ENCODE measurements at places on chromosomes 16 and 17. TPM values are rescaled to one million over a fixed set of nuclear protein-coding genes. Genes with fewer than 3 reads are reported as not detected.

DNA sequence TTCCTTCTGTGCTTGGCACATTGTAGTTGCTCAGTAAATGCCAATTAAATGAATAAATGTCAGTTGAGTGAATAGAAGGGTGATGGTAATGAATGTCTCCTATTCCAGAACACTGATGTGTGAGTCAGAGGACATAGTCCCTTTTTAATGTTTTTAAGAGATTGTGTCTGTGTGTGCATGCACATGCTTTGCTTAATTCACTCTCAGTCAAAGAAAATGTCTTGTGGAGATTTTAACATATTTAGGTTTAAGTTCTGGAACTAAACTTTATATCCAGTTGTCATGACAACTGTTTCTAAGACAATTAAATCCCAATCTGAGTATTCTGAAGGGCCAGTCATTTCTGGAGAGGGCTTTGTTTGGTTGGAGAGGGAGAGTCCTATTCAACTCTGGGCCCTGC, 255.3 kb upstream of the CDH11 start:
- no peak for DNase-seq

PRAC2 gene
- total RNA-seq = not detected

GRCh38 chr17:65914784-65915342, 277.1 kb downstream of the CEP112 start:
- DNase-seq = no peak

DNA sequence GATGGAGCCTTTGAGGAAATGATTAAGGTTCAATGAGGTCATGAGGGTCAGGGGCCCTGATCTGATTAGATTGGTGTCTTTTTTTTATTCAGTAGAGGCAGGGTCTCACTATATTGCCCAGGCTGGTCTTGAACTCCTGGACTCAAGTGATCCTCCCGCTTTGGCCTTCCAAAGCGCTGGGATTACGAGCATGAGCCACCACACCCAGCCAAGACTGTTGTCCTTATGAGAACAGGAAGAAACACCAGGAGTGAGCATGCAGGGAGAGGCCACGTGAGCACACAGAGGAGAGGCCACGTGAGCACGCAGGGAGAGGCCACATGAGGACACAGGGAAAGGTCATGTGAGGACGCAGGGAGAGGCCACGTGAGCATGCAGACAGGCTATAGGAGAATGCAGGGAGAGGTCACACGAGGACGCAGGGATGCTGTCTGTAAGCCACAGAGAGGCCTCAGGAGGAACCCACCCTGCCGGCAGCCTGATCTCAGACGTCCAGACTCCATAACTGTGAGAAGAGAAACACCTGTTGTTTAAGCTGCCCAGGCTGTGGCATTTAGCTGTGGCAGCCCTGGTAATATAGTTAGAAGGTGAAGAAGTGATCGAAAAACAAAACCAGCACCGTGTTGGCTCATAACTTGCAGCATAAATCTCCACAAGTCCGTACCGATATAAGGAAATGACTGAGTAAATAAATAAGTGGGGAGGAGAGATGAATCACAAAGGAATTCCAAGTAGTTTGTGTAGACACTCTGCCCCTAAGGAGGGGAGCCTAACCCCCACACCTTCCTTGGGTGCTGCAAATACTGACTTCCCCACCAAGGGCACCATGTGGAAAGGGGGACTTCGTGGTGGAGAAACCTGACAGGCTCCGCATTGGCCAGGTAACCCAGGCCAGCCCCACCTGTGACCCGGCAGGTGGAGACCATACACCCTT, 14.6 kb upstream of the CSNK1D start:
- DNase-seq = no peak

CBFA2T3 gene
- not detected for total RNA-seq

Measured in chondrocyte (in vitro differentiated cells).